Amniotic stem cell (primary cell): ENCODE measurements at places on chromosomes 4 and X.

GRCh38 chrX:133660281-133660680 lies 245.0 kb upstream of the GPC4 start:
- peak; percentile 10 for DNase-seq

GRCh38 chr4:62226082-62226481 lies 1026.0 kb downstream of the ADGRL3 start:
- DNase-seq: no peak

GRCh38 chr4:30429813-30430761 lies 290.1 kb upstream of the PCDH7 start:
- DNase-seq: peak; percentile 7

- no peak for DNase-seq
Observed at GRCh38 chr4:95714571-95714970, 125.3 kb upstream of the PDHA2 start.

DNA sequence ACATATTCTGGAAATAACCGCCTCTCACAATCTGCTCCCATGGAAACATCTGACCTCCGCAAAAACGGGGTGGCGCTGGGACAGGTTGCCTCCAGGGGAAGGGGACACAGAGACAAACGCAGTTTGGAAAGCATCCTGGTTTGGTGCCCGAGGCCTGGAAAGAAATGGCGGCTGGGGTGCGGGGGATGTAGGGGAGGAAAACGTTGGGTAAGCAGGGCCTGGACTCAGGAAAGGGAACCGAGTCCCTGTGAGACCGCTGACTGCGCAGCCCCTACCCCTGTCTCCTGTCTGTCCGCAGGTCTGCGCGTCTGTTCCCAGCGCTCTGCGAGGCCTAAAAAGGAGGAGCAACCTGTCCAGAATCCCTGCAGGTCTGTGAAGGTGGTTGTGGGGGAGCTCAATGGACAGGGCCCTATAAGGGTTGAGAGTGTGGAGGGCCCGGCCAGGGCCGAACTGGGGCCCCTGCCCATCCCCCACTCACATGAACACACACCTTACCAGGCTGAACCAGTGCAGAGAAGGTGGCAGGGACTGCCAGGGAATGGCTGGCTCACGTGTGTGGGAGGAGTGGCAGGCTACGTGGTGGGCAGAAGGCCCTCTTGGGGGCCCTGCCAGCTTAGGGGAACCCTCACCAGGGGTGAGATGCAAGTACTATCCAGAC lies 672 bp downstream of the TCEAL3 start:
- DNase-seq: no peak

DNA sequence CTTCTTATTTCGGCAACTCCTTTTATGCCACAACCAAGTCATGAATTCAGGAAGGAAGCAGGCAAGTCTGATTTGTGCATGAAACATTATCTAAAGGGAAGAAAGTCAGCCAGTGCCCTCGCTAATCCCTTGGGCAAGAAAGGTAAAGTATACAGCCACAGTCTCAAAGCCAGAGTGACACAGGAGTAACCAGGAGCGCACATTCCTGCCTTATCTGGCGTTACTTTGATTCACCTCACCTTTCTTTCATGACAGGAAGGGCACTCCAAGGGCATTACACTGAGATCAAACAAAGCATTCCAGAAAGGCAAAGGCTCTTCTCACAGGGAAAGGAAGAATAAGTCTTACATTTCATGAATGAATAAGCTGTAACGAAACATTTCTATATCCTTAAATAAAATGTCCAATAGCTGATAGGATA lies 38.8 kb downstream of the FAT1 start:
- no peak for DNase-seq

- no peak for DNase-seq
Observed at GRCh38 chrX:14777525-14777924, 95.3 kb downstream of the FANCB start.

GRCh38 chr4:86357608-86358007 lies 2.2 kb downstream of the MAPK10 start:
- DNase-seq: no peak

GRCh38 chr4:14582677-14583076 lies 419.6 kb upstream of the CPEB2 start:
- DNase-seq: no peak

DNA sequence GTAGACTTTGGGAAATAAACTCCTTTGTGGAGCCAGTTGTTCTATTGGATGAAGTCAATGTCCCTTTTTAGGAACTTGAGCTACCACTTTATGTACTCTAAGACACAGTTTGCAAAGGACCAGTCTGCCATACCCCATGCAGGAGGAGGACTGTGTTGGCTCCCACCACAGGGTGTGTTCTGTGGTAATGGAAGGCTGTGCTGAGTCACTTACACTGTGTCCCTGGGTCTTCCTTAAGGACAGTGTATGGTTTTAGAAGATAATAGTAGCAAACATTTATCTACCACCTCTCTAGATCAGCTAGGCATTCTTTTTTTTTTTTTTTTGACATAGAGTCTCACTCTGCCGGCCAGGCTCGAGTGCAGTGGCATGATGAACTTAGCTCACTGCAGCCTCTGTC lies 184.0 kb upstream of the PGRMC2 start:
- DNase-seq: no peak

GRCh38 chr4:84218031-84218430 lies 281.1 kb downstream of the NKX6-1 start:
- no peak for DNase-seq

GRCh38 chr4:102694791-102695190 lies 66.0 kb downstream of the MANBA start:
- no peak for DNase-seq

DNA sequence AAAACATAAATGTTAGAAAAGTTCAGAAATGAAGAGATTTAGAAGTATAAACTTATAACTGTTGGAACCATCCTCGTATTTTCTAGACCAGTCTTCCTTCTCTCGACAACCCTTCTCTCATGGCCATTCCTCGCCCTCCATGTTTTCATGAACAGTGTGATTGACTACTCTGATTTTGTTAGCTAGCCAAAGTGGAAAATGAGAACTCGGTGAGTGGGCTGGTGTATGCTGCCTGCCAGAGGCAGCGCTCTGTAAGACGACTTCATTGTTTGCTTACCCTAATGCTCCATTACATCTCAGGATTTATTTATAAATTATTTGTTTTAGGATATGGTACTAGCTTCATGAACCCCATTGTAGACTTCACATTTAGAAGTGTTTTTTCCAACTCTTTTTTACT lies 153.0 kb downstream of the CBR4 start:
- no peak for DNase-seq

DNA sequence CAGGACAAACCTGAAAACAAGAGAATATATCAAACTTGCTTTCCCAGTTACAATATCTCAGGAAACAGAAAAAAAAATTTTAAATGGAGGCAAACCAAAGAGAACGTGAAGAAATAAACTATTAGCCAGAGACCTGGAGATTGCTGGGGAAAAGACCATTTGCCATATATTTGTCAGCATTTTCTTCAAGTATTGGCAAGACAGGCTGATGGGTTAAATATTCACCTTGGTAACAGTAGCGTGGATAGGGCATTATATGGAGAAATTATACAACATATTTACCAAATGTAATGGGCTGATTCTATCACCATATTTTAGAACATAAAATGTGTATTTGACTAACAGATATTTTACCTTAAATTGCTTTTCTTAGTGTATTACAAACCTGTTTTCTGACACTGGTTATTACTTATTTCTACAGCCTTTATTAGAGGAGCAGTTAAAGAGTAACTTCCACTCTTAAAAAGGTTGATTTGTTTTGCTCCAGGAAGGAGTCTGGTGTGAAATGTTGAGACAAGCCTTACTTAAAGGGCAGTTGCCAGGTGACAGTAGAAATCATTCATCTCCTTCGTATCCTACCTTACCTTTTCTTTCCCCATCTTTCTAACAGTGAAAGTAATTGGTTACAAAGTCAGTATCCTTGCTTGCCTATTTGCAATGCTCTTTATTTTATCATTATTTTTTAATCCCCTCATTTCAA lies 575.5 kb downstream of the GBA3 start:
- no peak for DNase-seq

- DNase-seq: no peak
Observed at GRCh38 chr4:151882072-151882803, 121.4 kb upstream of the GATB start.

GRCh38 chrX:103253608-103254007 lies 1.3 kb downstream of the TCEAL8 start:
- no peak for DNase-seq

GRCh38 chr4:159048166-159048886 lies 54.6 kb upstream of the RAPGEF2 start:
- DNase-seq: no peak

DNA sequence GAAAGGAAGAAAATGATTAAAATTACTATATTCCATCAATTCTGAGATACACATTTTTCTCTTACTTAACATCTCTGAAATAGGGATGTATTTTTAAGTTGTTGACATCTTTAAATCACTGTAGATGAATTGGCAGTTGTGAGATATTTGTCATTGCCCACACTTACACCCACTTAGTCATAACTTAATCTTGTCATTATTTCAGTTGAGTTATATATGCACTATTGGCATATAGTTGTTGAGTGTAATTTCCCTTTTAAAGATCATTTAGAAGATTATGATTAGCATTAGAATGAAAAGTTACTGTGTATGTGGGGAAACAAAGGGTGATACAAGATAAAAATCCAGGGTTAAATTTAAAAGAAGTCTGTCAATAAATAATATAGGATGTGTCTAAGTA lies 2.2 kb downstream of the AIMP1 start:
- DNase-seq: no peak

DNA sequence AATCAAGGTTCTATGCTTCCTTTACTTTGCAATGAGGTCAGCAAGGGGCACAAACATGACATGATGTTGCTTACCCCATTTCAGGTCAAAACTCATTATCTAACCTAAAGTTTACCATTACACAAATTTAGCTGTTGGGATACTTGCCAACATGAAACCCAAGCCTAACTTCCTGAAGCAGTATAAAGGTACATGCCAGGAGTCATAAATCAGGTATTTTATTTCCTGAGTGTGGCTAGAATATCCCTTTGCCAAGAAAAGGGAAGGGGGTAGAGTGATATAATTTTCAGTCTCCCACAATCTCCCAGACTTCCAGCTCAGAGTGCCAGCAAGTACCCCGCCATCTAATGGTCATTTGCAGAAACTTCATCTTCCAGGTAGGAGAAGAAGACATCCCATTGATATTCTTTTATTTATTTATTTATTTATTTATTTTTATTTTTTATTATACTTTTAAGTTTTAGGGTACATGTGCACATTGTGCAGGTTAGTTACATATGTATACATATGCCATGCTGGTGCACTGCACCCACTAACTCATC lies 136.6 kb downstream of the NEXMIF start:
- DNase-seq: no peak

DNA sequence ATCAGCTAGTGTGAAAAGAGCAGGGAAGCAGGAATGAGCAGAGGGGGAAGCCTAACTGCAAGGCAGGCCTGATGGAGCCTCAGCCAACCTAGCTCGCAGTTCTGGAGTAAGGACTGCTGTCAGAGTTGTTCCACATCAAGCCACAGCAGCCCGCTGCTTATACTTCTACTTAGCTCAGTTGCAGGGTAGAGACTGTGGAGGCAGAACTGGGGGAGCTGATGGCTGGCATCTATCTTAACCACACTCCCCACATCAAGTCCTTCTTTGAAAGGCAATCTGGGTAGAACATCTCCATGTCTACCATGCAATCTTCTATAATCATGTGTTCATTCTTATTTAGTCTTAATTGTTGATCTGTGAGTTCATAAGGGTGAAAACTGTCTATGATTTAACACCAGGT lies 46.1 kb downstream of the DDX60 start:
- no peak for DNase-seq

DNA sequence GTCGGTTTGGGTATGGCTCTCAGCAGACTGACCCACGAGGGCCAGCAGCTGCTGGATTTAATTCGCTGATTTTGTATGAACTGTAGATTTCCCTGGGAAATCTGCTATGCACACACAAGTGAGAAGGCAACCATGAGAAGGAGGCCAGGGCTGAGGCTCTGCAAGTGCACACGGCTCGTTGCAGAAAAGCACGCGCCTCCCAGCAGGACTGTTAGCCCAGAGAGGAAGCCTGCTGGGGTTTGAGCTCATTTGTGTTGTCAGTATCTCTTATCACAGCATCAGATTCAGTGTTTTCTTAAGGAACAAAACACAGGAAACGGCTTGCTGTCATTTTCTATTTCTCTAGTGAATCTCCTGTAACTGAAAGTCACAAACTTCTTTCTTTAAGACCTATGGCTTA lies 296.2 kb upstream of the FAT1 start:
- no peak for DNase-seq

- no peak for DNase-seq
Observed at GRCh38 chr4:75834772-75835154, 67.5 kb downstream of the PPEF2 start.

DNA sequence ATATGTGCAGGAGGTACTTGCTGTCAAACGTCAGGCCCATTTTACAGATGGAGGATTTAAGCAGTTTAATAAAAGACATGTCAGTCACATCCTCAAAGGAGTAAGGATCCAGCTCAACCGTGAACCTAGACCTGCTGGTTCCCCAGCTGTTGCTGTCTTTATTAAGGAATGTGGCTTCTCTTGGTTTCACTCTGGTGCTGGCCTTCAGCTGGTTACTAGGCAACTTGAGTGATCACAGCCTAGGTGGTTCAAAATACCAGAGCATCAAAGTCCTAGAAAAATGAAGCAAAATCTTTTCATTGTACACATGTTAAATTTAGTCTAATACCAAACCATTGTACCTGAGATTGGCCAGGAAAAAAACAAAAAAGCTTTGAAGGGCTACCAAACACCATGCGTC lies 32.7 kb upstream of the GLRA2 start:
- no peak for DNase-seq

GRCh38 chrX:2841537-2841936 lies 12.8 kb downstream of the GYG2 start:
- DNase-seq: no peak
